ENCODE measurements at places on chromosomes 2 and 18.

DNA sequence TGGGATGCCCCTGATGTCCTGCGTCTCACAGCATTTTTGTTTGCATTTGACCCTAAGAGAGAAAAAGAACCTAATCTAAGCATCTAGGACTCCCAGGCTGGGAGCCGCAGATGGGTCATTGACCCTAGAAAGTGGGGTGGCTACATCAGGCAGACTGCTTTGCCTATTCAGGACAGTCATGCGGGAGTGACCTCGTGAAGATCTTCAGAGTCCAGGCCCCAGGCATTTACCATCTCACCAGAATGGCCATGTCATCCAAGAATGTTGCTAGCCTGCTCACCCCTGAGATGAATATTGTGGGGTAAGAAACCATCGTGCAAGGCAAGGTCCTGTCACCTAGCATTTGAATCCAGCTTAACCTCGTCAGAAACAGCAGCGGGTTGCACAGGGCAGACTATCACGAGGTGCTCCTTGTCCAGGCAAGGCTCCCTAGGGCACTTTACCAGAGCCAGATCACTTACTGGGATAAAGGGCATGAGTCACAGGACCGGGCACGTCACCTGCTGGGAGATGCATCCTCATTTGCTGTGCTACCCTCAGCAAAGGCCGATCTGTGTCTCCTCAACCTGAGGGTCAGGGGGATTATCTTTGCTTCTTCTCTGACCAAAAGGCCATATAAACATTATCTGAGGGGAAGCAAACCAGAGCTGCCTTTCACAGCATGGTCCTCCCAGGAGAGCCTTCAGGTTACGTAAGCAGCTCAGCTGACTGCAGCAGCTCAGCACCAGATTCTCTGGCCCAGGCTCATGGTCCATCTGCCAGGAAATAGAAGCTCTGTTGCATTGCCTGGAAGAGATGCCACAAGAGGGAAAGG, 162.3 kb downstream of the ACKR3 start:
- DNase-seq: no peak

DNA sequence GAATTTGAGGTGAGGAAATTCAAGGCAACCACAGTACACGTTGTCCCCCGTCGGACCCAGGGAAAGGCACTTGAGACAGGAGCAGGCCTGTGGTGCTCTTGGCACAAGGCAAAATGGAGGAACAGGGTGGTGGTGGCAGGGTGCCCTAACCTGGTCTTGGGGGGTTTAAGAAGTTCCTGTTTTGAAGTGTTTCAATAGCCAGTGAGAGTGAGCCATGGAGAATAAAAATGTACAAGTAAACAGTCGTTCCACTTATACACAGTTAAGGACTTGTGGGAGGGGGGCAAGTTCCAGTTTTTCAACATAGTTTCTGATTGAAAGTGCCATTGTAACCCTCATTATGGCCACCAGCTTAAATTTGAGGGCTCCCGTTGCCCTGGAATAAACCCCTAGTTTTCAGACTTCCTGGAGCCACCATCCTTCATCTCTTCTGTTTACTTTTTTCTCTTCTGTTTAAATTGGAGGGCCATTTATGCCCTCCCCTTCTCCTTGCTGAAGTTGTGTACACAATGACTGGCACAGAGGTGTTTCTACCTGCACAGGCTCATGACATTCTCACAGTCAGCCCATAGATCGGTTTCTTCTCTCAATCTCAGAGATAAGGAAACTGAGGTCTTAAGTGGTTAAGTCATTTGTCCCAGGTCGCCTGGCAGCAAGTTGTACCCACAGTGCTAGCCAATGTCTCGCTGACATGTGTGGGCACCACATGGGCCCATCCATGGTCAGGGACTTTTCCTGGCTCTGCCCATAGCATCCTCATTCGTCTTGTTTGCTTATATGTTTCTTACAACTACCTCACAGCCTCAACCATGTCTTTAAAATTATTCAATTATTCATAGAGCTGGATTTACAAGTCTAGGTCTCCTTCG, 66.0 kb upstream of the ST3GAL5 start:
- DNase-seq: no peak

DNA sequence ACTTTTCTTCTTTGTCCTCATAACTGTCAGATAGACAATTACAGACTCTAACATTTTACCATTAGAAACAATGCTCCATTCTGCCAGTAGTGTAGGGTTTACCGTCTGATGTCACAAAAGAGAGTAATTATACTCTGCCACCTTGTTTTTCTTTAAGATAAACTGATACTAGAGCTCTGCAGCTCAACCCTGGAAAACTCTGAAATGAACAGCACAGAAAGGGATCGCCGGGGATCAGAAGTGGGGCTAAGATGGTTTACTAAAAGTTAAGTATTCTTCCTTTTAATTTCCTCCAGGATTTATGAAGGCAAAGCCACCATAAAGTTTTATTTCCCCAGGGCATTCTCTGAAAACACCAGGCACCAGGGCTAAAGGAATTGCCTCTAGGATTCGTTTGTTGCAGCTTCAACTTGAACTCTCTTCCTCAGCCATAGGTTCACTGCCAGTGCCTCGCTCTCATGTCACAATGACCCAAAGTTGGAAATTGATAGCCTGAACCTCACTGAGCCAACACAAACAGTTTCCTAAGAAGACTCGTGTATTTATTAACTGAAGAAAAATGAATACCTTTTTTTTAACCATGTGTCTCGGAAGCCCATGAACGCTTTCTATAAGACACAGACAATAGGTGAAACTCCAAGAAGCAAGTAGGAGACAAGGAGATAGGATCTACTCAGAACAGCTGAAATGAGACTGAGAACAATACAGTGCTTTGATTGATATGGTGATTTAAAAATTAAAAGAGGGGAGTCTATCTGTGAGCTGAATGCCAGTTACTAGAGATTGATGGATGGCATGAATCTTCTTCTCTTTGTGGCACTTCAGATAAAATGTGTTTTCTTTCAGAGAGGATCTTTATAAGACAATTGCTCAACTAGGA, 121.5 kb upstream of the SPATS2L start:
- DNase-seq: no peak

DNA sequence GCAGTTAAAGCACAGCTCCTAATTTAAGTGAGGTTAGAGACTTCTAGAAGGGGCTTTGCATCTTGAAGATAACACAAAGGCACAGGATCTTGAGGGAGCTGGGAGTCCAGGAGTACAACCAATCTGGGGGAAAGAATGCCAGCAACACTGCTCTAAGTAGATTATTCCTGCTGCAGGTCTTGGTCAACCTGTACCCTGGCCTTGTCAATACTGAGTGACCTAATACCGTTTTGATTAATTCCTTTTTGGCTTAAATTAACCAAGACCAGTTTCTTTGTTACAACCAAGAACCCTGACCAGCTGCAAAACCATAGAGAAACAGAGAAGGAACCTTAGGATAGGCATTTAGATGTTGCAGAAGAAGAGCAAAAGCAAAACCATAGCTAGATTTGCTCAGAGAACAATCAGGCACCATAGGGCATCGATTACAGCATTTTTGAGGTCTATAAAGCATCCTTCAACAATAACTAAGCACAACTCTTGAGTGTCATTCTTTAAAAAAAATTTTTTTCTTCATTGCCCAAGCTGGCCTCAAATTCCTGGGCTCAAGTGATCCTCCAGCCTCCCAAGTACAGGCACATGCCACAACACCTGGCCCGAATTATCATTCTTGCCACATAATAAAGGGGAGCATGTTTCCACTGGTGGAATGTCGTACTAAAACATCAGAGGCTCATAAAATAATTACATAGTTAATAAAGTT, 6.3 kb downstream of the STARD7 start:
- no peak for DNase-seq

- DNase-seq: no peak
Observed at GRCh38 chr2:190891372-190891771, 10.8 kb downstream of the GLS start.

GRCh38 chr2:43305517-43305916, 79.1 kb upstream of the ZFP36L2 start:
- DNase-seq: no peak

Data from epithelial cell of proximal tubule (primary cell).